Amniotic epithelial cell (primary cell): ENCODE measurements at places on chromosomes 3 and 15.

- DNase-seq: no peak
Measured at GRCh38 chr3:117238806-117239205, 529.2 kb downstream of the TUSC7 start.

DNA sequence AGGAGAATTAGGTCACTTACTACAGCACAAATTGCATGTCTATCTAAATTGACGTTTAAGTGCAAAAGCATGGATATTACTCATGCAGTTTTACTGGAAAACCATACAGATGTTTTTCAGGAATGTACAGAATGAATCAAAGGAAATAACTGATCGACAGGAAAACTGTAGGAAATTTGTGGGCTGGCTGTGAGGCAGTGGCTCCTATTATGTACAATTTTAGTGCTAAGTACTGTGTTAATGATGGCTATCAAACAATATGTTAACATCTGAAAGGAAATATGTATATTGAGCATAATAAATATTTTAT, 6.9 kb downstream of the NUDT16 start:
- no peak for DNase-seq

GRCh38 chr3:23952646-23953045, 7.6 kb downstream of the NR1D2 start:
- no peak for DNase-seq

DNA sequence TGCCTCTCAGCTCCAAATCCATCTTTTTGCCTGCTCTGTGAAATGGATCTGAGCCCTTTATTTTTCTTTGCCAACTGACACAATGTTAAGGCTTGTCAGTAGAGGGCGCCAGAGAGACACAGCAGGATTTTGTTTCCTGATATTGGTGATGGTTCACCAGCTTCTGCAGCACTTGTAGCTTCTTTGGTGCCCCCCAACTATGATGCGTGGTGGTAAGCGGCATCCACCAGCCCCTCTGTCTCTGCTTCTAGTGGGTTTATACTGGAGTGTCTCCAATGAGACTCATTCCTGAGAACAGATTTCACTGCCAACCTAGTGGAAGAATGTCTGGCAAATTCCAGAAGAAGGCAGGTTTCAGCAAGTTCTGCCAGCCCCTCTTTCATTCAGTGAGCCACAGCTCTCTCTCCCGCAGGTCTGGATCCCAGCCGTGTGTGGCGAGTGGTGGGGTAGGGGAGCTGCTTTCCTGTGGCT, 471.9 kb upstream of the FRG2C start:
- DNase-seq: peak; percentile 11

DNA sequence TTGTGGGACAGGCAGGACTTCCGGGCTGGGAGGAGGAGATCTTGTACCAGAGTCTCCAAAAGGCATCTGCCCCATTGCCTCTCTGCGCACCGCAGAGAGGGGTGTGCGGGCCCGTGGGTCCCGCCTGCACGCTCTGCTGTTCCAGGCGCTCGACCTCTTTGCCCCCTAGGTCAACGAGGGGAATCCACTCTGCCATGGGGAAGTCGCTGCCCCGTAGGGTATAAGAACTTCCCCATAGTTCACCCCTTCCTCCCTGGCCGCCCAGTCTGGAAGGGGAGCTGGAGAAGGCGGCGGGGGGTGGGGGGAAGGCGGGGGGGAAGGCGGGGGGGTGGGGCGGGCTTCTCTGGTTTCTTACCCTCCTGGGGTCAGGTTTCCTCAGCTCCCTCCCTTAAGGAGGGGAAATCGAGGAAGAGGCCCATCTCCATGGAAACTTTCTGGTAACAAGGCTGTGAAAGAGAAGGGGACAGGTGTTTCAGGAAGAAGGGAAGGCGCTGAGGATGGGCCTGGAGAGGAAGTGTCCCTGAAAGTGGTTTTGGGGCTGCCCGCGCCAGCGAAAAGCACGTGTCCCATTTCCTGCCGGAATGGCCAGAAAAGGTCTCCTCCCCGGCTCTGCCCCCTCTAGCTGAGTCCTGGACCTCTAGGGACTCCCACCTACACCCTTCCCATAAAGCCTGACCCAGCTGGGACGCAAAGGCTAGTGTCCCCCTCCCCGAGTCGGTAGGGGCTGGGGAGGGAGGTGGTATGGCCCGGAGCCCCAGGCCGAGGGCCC, 27.5 kb downstream of the NR1I2 start:
- DNase-seq: no peak

GRCh38 chr15:55917881-55918296, 75.5 kb downstream of the NEDD4 start:
- peak; percentile 96 for DNase-seq

- peak; percentile 68 for DNase-seq
Measured at GRCh38 chr15:38059665-38060064, 125.2 kb downstream of the TMCO5A start.

DNA sequence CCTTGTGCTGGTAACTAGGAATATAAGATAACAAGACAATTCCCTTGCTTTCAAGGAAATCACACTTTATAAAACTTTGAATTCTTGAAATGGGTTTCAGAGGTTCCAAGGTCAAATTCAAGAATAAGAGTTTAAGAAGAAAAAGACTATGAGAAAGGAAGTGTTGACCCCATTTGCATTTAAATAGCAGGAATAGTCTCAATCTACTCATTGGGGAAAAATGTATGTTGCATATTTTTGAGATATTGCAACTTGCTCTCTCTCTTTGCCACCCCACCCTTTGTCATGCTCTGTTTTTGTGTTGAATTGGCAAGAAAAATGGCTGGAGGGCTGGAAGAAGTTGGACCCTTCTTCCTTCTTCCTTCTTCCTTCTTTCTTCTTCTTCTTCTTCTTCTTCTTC, 699.2 kb downstream of the TUSC7 start:
- DNase-seq: no peak

GRCh38 chr3:126792998-126793397, 89.0 kb downstream of the CHCHD6 start:
- DNase-seq: no peak

DNA sequence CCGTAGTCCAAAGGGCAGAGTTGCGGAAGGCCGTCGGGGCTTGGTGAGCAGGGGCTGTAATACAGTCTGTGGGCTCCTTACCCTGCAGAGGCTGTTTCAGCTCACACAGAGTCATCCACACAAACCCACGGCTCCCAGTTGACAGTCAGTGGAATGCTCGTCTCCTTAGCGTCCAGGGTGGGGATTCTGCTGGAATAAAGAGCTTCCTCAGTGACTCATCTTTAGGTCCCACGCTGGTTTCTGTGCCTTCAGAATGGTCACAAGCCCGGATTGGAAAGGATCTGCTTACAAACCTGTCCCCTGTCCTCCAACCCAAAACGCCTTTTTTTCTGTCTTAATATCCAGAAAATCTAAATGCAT, 201.3 kb upstream of the TPM1 start:
- no peak for DNase-seq

- DNase-seq: no peak
Measured at GRCh38 chr3:150743508-150743907, 19.5 kb downstream of the SIAH2 start.

DNA sequence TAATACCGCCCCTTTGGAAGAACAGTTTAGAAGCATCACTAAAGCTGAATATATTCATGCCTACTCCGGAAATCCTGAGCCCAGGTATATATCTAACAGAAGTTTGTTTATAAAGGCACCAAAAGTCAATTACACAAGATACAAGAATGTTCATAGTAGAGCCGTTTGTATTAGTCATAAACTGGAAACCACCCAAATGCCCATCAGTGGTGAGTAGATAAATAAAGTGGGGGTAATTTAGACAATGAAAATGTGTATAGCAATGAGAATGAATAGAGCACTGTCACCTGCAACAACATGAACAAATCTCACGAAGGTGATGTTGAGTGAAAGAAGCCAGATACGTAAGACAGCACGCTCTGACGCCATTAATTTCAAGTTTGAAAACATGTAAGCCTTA, 68.3 kb upstream of the GLCE start:
- peak; percentile 91 for DNase-seq

DNA sequence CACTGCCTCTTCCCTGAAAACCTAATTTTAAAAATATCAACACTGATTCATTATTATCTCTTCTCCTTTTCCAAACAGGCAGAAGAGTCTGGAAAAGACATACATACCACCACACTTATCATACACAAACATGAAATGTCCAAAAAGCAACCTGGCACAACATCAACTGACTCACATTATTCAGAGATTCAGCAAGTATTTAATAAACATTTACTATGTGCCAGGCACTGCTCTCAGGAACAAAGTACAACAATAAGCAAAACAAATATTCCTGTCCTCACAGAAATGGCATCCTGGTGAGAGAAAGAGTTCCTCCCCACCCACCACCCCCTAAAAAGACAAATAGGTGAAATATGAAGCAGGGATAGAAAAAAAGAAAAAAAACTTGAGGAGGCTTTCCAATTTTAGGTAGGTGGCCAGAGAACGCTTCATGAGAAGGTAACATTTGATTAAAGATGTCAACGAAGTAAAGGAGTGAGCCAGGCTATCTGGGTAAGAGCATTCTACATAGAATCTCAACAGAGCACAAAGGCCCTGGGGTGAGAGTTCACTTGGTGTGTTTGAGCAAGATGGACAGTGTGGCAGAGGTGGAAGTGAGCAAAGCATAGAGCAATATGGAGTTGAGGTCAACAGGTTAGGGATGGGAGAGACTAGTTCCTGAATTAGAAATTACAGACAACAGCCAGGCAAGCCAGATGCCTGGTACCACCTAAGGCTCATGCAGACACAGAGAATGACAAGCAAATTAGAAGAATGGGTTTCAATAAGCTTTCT, 141.7 kb downstream of the OSBPL10 start:
- DNase-seq: peak; percentile 79

GRCh38 chr3:126461450-126462070, 14.1 kb downstream of the ZXDC start:
- DNase-seq: no peak

DNA sequence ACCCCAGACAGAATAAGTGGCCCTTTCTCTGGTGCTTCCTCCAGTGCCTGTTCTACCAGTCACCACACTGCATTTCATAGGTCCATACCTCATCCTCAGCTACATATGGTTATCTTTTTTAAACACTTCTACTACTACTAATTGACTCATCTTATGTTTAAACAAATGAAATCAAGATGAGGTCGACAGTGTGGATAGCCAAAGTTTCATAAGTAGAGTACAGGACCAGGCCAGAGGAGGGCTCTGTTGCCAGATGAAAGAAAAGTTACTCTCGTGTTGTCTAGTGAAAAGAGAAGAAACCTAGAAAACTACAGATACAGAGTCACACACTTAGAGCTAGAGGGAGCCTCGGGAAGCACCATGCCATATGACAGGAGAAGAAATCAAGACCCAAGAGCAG, 296.1 kb downstream of the VPS13C start:
- DNase-seq: no peak

GRCh38 chr3:5194801-5195509, 7.4 kb downstream of the EDEM1 start:
- DNase-seq: peak; percentile 93

DNA sequence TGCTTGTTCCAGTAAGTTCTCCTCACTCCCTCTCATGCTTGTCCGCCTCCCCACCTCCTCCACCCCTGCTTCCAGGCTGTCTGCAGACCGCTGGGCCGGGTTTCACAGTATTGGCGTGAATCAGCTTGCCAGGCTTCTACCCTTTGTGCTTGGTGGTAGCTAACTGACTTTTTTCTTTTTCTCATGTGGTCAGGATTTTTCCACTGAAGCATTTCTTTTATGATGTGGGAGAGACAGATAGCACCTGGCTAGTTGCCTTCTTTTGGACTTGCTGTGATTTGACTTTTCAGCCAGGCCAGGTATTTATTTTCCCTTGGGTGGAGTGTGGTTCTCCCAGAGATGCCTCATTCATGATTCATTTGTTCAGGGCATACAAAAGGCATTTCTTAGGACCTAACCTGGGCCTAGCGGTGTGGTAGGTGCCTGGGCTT, 60.6 kb downstream of the ST6GAL1 start:
- DNase-seq: peak; percentile 63

DNA sequence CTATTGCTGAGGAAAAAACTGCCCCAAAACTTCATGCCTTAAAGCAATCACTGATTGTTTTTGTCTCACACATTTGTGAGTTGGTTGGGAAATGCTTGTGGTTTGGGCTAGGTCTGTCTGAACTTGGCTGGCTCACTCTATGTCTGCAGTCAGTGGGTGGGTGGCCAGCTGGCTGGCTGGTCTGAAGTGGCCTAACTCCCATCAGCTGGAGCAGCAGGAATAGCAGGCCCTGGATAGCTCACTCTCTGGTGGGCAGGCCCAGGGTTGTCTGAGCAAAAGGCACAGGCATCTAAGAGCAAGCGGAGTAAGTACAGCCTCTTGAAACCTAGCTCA, 37.7 kb upstream of the PRR20G start:
- no peak for DNase-seq

DNA sequence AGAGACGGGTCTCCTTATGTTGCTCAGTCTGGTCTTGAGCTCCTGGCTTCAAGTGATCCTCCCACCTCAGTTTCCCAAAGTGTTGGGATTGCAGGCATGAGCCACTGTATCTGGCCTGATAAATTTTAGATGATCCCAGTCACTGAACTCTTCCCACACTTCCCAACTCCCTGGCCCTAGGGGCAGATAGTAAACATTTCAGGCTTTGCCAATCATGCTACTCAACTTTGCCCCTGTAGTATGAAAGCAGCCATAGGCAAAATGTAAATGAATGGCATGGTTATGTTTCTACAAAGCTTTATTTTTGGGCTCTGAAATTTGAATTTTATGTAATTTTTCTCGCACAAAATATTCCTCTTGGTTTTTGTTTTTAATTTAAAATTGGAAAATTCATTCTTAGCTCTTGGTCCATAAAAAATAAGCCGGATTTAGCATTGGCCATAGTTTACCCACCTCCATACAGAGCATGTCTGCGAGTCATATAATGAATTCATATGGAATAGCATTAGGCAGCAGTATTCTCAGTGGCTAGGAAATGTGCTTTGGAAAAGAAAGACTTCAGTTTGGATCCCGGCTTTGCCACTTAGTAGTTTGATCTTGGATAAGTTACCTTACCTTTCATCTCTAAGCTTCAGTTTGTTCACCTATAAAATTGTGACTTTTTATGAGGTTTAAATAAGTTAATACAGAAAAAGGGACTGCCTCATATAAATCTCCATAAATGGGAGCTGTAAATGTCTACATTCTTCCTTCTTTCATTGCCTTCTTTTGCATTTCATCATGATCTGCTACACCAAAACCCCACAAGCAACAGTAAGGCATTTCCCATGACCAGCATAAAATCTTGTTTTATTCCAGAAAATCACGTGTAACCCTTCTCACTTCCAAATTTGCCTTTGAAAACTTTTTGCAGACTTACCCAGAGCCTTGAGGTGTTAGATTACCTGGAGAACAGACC, 360.3 kb upstream of the TPM1 start:
- no peak for DNase-seq

DNA sequence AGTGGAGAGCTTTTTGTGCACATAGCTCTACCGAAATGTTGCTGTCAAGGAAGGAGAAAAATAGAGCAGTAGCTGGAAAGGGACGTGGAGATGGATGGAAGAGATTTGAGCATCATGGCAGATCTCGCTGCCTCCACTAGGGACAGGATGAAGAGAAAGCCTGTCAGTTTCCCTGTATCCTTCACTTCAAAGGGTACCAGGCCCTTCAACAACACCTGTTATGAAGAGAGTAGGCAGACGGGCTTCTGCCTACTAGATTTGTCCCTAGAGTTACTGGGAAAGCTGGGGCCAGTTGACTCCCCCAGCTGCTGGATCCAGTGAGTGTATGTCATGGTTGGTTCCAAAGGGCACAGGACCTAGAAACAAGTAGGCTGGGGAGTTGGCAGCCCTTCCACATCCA, 150.8 kb downstream of the TLE3 start:
- DNase-seq: no peak

GRCh38 chr15:35305946-35306345, 220.9 kb upstream of the NANOGP8 start:
- DNase-seq: peak; percentile 99

GRCh38 chr3:171559586-171559985, 99.4 kb upstream of the TNIK start:
- DNase-seq: no peak
